ENCODE measurements at places on chromosomes 7 and 10.
A peak's percentile ranks its signal among the peaks of the same experiment; 100 is the strongest.

- no peak for DNase-seq
Measured at GRCh38 chr10:3578159-3578558, 206.8 kb downstream of the KLF6 start.

- peak; percentile 70 for DNase-seq
Measured at GRCh38 chr7:149209518-149210269, 14.3 kb downstream of the ZNF282 start.

DNA sequence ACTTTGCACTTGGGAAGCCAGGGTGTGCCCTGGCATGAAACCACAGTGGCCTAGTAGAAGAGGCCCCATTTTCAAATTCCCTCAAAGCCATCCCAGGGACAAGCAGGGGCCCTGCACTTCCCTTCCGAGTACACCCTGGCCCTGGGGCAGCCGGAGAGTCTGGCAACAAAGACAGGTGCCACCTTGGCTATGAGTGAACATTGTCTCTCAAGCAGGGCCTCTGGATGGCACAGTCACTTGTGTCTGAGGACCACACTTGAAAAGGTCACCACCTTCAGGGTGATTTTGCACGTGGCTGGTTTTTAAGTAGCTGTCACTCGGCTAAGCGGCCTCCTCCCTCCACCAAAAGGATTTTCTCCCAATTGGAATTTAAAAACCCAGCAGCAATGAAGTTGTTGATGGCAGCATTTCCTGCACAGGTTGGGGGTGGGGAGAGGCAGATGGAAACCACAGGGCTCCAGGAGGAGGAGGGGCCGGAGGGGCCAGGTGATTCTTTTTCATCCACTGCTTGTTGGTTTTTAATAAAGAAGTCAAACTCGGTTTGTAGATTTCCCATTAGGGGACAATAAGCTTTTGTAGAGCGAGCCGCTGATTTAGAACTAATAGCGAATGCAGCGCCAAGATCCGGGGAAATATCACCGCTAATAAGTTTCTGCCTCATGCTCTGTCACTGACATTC is 33.9 kb downstream of the C10orf105 start:
- DNase-seq: no peak

GRCh38 chr10:127813290-127813689 is 76.3 kb downstream of the FOXI2 start:
- no peak for DNase-seq

DNA sequence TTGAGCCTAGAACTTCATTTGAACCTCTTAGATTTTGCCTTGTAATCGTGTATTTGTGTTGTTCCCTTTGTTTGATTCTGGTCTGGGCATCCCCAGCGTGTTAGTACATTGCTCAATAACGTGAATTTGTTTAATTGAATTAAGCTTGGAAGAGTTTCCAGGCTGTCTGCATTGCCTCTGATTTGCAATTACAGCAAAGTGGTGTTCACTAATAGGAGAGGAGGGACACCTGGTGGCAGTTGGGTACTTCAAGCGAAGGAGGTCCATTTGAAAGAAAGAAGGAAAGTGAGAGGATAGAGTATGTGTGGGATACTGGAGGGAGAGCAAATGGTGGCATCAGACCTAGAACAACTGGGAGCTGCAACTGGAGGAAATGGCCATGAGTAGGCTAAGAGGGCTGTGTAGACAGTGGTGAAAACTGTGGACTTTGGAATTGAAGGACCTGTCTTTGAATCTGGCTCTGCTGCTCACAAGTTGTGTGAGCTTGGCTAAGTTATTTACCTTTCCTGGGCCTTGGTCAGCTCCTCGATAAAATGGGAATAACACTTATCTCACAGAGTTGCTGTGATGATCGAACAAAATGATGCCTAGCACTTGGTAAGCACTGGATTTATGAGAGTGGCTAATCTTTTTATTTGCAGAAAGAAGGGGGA is 15.1 kb downstream of the LSMEM1 start:
- DNase-seq: peak; percentile 28

DNA sequence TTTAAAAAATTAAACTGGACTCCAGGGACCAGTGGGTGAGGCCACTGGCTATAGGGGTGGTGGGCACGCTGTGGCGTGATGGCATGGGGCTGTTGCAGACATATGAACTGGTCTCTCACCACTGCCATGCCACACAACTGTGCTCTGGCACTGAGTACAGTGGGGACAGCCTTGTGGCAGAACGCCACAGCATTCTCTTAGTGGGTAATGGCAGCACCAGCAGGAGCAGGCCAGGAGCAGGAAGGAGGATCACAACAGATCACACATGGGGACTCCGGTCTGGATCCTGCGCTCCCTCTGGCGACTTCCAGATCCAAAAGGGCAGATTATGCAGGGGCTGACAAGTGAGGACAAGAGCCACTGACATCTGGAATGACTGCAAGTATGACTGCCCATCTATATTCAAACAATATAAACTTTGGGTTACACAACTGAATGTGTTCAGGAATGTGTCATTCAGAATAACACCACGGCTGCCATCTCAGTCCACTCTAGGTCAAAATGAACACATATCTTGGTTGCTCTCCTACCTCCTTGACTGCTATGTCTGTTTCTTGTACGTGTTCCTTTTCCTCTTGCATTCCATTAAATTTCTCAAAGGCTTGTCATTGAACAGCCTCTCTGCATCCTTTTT is 176.0 kb downstream of the KMT2E start:
- DNase-seq: no peak

DNA sequence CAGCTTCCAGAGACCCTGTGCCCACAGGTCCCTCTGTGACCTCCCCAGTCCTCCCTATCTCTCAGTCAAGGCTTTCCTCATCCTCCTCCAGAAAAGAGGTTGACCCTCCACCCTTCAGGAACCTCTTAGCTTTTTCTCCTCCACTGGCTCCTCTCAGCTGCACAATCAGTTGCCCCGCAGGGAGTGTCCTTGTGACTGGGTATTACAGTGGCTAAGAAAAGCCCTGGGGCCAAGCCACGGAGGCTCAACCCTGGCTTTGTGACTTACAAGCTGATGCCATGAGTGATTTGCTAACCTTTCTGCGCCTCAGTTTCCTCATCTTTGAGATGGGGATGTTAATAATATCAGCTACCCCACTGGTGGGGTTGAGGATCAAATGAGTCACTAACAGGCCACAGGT is 66.4 kb upstream of the ZMIZ1 start:
- no peak for DNase-seq

- no peak for DNase-seq
Measured at GRCh38 chr10:33621101-33621500, 286.6 kb upstream of the NRP1 start.

- DNase-seq: no peak
Measured at GRCh38 chr7:70776627-70777101, 355.3 kb upstream of the GALNT17 start.

GRCh38 chr7:77888998-77889397 is 90.4 kb downstream of the PHTF2 start:
- no peak for DNase-seq

GRCh38 chr10:114283091-114283490 is 44.0 kb downstream of the VWA2 start:
- DNase-seq: no peak

DNA sequence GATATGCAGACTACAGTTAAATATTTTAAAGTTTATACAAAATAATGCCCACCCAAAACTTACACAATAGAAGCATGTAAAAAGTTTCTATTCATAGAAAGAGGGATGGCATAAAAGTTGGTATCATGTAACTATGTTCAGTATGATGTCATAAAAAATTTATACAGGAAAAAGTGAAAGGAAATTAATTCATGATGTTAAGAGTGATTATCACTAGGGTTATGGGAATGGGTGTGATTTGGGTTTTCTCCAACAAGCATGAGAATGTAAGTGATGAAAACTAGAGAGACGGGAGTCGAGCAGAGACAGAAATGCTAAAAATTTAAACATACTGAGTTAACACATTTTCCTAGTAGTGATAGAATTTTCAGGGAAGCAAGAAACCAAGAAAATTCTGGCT is 52.7 kb downstream of the GDI2 start:
- DNase-seq: no peak

- DNase-seq: peak; percentile 13
Measured at GRCh38 chr10:22652988-22653481, 61.3 kb downstream of the PIP4K2A start.

GRCh38 chr7:107644309-107644974 is 16.2 kb upstream of the SLC26A4 start:
- no peak for DNase-seq
